ENCODE measurements at places on chromosomes 3 and 15. TPM values are rescaled to one million over a fixed set of nuclear protein-coding genes. Genes with fewer than 3 reads are reported as not detected.

- no peak for DNase-seq
Observed at GRCh38 chr3:95721938-95722337, 1092.5 kb upstream of the EPHA6 start.

GRCh38 chr15:96350934-96351724, 20.6 kb downstream of the NR2F2 start:
- no peak for DNase-seq

Gene KCNMB2
- 1.1 TPM for total RNA-seq

Gene CLDN1
- total RNA-seq: 9.7 TPM

Measured in type B pancreatic cell (in vitro differentiated cells).